HTR-8/SVneo (cell line): ENCODE measurements at places on chromosomes 2 and 18.

GRCh38 chr2:205686056-205686782 lies 3.9 kb downstream of the NRP2 start:
- DNase-seq: no peak

GRCh38 chr2:38747007-38747424 lies 4.1 kb downstream of the SRSF7 start:
- no peak for DNase-seq

DNA sequence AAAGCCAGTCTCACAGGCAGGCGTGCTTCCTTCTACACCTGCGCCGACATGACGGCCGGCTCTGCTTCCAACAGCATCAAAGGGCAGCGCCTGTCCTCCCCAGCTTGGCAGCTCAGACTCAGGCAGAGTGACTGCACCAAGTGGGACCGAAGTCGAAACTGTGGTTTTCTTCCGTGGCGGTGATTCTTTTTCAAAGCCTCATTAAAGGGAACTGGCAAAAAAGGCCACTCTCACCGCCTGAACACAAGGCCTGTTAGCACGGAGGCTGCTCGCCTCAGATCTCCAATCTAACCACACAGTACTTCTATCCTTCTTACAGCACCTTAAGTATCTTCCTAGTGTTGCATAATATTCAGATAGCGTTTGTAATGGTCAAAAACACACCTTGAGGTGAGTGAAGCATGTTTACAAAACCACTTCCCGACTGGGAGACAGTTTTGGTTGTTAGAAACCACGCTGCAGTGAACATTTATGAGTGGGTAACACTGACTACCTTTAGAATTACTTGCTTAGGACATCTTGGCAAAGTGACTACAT lies 236.4 kb downstream of the HDAC4 start:
- DNase-seq: no peak

- no peak for DNase-seq
Measured at GRCh38 chr2:150781142-150781541, 293.7 kb upstream of the RND3 start.

GRCh38 chr2:211534632-211535031 lies 978.2 kb downstream of the CPS1 start:
- no peak for DNase-seq

DNA sequence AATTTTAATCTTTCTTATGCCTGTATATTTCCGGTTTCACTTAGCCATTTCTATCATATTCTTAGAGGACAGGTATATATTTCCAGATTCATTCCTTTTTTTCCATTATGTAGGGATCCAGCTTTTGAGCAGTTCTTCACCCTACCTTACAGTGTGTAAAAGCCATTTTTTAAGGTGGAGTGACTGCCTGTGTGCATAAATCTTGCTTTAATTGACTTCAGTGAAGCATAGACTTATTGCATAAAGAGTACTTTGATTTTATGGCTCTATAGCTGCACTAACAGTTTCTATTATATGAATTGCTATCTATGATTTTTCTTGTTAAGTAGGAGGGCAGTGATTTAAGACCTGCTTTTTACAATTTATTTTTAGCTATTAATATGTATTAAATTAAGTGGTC lies 132.6 kb downstream of the NYAP2 start:
- no peak for DNase-seq

- DNase-seq: no peak
Measured at GRCh38 chr2:139478165-139478914, 698.1 kb upstream of the NXPH2 start.

- no peak for DNase-seq
Measured at GRCh38 chr2:235002198-235003095, 50.6 kb downstream of the SH3BP4 start.

GRCh38 chr2:41020358-41020757 lies 568.5 kb upstream of the SLC8A1 start:
- DNase-seq: no peak

DNA sequence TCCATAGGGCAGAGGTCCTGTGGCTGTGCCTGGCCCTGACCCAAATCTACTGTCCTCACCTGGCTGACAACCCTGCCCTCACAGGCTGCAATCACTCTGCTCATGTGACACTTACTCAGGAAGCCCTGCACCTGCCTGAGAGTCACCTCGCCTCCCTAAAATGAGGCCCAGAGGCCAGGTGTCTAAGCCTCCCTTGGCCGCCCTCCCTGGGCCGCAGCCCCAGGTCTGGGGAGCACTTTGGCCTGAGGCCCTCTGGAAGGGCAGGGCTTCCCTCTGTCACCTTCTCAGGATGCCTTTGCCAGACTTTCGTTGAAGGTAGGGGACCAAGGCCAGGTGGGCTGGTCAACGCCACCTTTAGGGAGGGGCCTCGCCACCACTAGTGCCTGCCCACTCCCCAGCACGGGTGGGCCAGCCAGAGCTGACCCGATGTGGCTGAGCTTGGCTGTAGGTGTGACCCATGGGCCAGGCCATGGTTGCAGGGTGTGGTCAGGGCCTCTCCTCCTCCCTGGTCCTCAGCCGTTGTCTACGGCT lies 6.1 kb upstream of the GPC1 start:
- no peak for DNase-seq

DNA sequence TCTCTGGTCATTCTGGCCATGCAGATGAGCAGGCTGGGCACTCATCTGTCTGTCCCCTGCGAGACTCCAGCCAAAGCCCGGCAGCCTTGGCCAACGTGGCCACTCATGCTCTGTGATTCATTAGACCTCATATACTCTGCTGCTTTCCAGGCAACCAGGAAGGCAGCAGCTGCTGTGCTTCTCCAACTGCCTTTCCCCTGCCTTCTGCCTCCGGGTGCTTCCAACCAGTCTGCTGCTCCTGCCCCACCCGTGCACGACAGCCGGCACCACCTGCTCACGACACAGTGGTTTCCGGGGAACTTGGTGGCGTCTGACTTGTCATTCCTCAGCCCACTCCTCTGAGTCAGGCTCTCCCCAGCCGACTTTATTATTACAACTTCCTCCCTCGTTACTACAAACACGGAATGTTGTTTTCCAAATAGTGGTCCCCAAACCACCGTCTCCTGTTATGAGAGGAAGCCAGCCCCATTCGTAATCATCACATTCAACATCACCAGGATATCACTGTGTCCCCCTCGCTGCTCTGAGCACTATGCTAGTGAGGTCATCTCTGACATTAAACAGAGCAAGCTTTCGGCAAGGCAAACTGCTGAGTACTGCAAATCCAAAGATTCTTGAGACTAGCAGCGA lies 392.4 kb downstream of the ALK start:
- DNase-seq: peak; percentile 47

GRCh38 chr2:202376460-202377206 lies 506 bp downstream of the BMPR2 start:
- peak; percentile 29 for DNase-seq

GRCh38 chr2:84940088-84940470 lies 30.9 kb upstream of the KCMF1 start:
- DNase-seq: no peak

DNA sequence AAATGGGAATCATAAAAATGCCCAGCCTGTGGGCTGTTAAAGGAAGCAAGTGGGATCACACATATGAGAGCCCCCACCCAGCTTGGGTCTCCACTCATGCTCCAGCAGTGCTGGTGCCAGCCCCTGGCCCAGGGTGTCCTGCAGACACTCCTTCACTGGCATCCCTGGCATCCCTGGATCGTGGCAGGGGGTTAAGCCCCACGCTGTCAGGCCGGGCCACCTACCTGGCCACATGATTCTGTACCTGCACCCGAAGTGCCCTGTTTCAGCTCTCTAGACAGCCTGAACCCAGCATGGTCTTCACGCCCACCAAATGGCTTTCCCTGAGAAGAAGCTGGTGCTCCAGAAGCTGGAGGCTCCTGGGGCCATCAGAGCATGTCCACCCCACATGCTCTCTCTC lies 137.4 kb downstream of the INHBB start:
- DNase-seq: no peak

DNA sequence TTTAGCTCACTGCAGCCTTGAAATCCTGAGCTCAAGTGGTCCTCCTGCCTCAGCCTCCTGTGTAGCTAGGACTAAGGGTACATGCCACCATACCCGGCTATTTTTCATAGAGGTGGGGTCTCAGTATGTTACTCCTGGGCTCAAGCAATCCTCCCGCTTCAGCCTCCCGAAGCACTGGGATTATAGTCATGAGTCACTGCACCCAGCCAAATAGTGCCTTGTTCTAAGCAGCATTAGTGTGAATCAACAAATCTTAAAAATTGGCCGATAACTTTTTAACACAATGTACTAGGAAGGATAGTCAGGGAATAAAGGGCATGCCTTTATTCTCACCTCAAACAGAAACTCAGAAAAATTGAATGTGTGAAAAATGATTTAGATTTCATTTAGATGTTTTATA lies 51.6 kb downstream of the XRCC5 start:
- no peak for DNase-seq

DNA sequence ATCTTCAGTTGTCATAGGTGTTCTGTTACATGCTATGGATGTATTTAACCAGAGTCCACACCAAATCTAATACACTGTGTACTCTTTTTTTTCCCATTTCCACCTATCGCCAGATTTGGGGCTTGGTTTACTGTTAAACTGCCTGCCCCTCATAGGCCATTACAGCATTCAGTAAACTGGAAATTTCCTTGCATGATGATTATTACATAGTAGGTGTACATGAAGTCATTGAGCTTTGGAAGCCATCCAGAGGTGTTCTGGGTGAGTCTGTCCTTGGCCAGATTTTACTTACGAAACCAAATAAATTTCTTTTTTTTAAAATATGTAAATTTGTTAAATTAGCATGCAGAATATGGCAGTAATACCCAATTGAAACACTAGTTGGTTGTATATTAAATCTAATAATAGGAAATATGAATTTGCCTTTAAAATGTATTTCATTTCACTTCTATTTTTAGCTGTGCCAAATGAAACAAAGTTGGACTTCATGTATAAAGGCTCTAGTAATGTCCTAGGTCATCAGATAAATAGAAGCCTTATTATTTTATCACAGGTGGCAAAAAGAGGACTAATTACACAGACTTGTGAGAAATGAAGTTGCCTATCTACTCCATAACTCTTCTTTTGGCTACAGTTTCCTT lies 60.7 kb downstream of the COMMD1 start:
- DNase-seq: no peak

- DNase-seq: no peak
Measured at GRCh38 chr18:48957136-48957535, 6.4 kb upstream of the SMAD7 start.

DNA sequence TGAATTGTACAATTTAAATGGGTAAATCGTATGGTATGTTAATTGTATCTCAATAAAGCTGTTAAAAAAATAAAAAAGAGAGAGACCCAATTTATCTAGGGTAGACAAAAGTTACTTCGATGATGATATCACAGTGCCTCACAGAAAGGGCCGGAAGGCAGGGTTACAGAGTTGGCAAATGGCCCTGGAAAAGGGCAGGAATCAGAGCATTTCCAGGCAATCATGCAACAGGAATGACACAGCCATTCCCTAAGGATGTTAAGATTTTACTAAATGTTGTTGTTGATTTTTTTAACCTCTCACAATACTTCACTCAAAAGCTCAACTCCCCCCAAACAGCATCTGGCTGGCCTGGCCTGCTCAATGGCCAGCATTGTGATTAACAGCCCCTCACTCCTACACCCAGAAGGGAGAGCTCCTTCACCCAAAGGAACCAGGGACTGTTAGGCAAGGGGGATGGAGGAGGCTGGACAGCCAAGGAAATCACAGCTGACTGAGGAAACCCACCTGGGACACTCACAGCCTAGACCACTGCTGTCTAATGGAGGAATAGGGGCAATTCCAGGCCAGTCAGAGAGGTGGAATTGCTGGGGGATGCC lies 7.7 kb upstream of the SP100 start:
- DNase-seq: no peak

DNA sequence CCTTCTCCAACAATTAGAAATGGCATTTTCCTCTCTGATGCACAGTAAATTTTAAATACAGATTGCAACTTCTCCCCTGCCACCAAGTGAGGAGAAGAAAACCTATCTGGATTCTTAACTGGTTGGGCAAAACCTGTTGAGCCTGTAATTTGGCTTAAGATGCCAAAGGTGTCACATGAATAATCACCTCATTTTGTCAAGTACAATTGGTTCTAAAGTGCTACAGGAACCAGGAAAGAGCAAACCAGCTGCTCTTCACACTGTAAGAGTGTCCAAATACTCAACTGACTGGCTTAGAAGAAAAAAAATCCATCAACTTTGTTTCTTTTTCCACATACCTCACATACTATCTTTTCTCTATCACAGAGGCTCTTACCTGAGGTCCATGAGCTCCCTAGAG lies 35.4 kb downstream of the NPC1 start:
- DNase-seq: no peak

GRCh38 chr18:32025744-32026143 lies 7.1 kb downstream of the RNF125 start:
- DNase-seq: no peak

- DNase-seq: no peak
Measured at GRCh38 chr18:67043276-67043675, 439.4 kb upstream of the CDH19 start.

DNA sequence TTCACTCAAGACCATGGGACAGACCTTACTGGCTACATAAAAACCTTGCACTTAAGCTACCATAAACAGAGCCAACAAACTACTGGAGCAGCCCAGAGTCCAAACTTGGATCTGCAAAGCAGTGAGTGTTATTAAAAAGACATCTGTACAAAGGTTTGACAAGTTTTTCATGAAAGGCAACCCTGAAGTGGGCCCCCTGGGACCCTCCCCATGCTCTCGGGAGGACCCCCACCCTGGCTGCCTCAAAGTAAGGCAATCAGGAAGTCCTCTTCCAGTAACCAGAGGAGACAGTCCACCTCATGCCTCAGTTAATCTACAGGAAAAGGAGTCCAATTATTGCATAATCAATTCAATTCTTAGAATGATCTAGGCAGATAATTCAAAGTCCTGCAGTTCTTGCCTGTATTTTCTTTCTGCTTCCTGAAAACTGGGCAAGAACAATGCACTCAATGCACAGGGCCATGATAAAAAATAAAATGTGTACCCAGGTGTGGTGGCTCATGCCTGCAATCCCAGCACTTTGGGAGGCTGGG lies 69.7 kb downstream of the TBC1D8 start:
- no peak for DNase-seq

DNA sequence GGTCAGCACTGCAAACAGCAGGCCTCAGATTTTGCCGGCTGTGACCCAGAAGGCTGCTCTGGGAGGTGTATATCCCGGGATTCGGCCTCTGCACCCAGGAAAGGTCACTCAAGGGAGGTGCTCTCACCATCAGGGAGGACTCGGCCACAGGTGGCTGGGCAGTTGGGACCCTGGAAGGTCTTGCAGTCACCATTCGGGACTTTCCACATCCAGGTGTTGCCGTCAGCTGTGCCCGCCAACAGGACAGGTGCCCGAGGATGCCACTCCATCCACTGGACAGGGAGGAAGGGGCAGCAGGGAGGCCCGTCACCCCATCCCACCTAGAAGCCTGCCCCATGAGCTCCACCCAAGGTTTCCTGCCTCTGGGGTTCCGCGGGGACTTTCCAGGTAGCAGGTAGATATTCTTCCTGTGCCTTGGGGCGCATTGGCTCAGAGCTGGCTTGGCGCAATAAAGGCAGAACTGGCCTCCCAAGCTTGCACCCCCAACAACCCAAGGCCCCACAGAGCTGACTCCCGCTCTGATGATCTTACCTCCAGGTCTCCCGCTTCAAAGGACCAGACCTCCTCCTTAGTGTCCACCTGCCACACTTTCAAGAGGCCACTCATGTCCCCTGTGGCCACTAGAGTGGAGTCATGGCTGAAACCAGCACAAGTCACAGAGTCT lies 3.5 kb downstream of the AAMP start:
- DNase-seq: no peak

- no peak for DNase-seq
Measured at GRCh38 chr2:58131191-58132011, 84.8 kb downstream of the VRK2 start.
